Stimulated activated naive CD8-positive, alpha-beta T cell treated with anti-CD3 and anti-CD28 coated beads, Interleukin-15, Interleukin-2, amounts not matched to agents 100 U/mL and 50 U/mL, for 24 hours (primary cell): ENCODE measurements at places on chromosomes 3 and 15.

DNA sequence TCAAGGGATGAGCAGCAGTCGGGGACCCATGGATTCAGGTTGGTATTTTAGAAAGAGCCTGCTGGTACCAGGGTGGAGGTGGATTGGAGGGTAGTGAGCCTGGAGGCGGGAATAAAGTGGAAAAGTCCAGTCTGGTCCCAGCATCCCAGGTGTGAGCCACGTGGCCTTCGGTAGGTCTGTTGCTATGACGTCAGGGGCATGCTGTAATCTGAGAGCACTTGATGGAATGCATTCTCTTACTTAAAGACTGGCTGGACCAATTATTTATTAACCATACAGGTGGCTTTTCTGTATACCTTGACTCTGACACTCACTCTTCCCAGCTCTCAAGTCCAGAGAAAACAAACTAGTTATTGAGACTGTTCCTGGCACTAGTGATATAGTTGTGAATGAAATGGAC, 389.9 kb upstream of the RGMA start:
- no peak for DNase-seq

DNA sequence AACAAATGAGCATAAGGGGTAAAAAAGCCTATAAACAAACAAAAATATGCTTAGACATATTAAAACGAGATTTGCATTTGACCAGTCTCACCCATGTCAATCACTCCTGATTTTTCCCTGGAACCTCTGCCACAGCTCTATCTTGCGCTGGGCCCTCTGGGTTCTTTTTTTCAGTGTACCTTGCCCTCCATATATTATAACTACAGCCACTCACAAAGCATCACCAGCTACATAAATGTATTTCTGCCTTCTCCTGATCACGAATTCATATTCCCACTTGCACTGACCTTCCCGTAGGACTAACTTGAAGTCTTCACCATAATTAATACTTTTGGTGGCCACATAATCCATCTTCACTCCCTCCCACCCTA, 395.6 kb upstream of the ROBO2 start:
- no peak for DNase-seq

DNA sequence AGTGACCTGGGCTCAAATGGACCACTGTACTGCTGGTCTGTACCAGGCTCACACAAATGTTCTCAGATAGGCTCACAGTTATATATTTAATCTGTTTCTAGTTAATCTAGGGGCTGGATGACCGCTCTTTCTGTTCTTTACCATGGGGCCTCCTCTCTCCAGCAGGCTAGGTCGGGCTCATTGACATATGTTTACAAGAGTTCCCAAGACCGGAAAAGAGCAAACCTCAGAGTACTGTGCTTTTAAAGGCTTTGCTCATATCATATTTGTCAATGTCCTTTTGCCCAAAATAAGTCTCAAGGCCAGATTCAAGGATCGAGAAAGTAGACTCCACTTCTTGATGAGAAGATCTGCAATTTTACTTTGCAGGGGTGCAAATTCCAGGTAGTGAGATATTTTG, 348.0 kb upstream of the EPHA6 start:
- DNase-seq: no peak

GRCh38 chr3:51544011-51544775, 5.7 kb downstream of the RAD54L2 start:
- no peak for DNase-seq

- DNase-seq: no peak
Measured at GRCh38 chr15:44716983-44717602, 5.8 kb downstream of the B2M start.

DNA sequence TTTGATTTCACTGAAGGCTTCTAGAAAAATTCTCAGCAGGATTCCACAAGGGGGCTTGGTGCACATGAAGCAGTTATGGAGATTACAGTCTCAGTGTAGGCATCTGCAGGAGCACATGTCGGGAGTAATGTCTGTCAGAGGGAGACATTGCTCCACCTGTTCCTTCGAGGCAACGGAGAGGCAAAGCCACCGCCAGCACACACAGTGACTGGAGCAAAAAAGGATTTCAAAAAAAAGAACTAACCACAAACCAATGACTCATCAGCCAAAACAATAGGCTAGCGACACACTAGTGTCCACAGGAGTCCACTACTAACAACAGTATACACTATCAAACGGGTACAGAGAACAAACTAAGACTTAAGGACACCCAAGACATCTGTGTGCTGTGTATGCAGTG, 68.9 kb downstream of the NPTN start:
- no peak for DNase-seq

DNA sequence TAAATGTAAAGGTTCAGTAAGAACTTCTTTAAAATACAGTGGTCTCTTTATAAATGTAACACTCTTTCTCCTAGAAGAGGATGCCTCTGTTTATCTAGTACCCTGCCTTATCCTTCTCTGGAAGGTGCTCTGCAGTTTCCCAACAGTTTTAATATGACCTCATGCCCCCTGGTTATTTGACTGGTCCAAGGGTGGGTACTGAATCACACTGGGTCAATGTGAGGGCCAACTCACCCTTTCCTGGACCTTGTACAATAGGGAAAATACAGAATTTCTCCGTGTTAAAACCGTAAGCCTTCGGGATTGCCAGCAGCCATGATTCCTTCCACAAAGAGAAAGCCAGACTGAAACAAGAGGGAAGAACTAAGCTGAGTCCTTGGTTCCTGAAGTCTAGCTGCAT, 9.2 kb downstream of the DCBLD2 start:
- DNase-seq: no peak

GRCh38 chr3:169308654-169309250, 354.8 kb downstream of the MECOM start:
- no peak for DNase-seq

DNA sequence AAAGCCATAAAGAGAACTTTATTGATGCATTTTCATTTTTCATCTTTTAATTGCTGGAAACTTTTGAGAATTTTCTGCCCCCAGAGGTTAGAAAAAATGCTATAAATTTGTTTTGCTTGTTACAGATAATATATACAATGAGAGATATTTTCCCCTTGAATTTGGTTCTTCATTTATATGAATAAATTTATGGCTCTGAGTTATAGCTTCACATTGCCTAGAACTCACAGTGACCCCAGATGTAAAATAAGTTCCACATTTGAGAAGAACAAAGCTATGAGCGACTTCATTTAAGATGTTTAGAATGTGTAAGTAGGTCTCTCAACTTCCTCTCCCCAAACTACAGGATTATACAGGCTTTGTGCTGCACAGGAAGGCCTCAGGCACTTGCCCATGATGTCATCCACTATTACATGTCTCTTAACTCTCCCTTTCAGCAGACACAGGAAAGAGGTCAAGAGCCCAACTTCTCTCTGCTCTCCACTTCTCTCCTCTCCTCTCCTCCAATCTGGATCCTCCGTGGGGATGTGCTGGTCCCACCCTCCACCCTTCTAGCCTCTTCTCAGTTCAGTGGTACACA, 92.8 kb downstream of the DUT start:
- DNase-seq: no peak

GRCh38 chr3:161137260-161137659, 32.1 kb upstream of the B3GALNT1 start:
- no peak for DNase-seq

- no peak for DNase-seq
Measured at GRCh38 chr3:8899876-8900460, 63.3 kb downstream of the RAD18 start.

GRCh38 chr3:57903124-57903890, 104.9 kb upstream of the FLNB start:
- no peak for DNase-seq

DNA sequence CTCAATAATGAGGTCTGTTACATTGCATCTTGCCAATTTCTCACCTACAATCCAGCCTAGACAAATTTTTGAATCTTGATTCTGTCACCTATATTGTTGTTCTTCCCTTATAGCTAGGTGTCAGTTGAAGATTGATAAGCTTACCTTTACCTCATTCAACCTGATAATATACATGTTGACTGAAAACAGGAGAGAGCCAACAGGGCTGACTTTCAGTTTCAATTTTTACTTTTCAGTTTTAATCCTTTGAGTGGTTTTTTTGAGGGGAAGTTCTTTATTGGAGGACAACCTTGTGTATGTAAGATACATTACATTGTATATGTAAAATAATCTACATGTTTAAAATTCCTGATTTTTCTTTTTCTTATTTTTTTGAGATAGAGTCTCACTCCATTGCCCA, 5.8 kb downstream of the ATP13A5 start:
- no peak for DNase-seq

DNA sequence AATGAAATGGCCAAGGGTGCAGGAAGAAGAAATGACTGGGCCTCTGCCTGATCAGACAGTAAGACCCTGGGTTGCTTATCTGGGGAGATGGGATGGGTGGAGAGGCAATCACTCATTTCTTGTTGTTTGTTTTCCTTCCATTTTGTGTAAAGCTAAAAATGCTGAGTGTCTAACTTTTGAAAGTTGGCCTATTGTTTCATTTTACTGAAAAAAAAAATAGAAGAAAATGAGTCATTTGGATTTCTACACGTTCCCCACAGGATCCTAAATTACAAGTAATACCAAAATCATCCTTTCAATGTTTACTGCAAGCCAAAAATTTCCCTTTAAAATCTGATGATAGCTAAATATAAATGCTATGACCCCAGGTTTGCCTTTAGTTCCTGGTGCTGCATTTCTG, 30.6 kb downstream of the PTX3 start:
- no peak for DNase-seq
